ENCODE measurements at places on chromosomes 2 and 18.

GRCh38 chr2:173354073-173354581 is 545 bp upstream of the CDCA7 start:
- DNase-seq, result peak; percentile 83

GRCh38 chr18:57772387-57772799 is 30.7 kb downstream of the ATP8B1 start:
- no peak for DNase-seq

DNA sequence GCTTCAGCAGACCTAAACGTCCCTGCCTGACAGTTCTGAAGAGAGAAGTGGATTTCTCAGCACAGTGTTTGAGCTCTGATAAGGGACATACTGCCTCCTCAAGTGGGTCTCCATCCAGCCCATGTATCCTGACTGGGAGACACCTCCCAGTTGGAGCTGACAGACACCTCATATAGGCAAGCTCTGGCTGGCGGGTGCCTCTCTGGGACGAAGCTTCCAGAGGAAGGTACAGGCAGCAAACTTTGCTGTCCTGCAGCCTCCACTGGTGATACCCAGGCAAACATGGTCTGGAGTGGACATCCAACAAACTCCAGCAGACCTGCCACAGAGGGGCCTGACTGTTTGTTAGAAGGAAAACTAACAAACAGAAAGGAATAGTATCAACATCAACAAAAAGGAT is 728.4 kb downstream of the MBD2 start:
- DNase-seq, result no peak

DNA sequence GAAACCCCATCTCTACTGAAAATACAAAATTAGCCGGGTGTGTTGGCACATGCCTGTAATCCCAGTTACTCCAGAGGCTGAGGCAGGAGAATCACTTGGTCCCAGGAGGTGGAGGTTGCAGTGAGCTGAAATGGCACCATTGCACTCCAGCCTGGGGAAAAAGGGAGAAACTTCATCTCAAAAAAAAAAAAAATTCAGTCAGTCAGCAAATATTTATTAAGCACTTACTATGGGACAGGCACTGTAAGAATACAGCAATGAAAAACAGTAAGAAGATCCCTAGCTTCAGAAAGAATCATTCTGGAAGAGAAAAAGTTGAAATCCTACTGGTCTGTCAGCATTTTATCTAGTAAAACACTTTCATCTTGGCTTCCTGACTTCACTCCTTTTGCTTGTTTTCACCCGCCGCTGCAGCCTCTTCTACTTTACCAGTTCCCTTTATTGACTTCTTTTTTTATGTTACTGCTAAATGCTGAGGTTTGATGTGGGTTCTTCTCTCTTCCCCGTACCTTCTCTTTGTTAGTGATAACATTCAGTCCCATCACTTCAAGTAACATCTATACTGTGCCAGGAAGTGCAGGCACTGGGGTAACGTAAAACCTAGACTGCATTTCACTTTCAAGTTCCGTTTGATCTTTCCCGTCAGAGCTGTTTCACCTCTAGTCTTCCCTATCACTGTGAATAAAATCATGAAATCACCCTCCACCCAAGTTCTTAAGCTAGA is 10.8 kb upstream of the TAF4B start:
- peak; percentile 37 for DNase-seq

GRCh38 chr2:163407296-163407695 is 328.5 kb downstream of the FIGN start:
- DNase-seq, result no peak

GRCh38 chr2:124798551-124798950 is 773.5 kb downstream of the CNTNAP5 start:
- DNase-seq, result no peak

DNA sequence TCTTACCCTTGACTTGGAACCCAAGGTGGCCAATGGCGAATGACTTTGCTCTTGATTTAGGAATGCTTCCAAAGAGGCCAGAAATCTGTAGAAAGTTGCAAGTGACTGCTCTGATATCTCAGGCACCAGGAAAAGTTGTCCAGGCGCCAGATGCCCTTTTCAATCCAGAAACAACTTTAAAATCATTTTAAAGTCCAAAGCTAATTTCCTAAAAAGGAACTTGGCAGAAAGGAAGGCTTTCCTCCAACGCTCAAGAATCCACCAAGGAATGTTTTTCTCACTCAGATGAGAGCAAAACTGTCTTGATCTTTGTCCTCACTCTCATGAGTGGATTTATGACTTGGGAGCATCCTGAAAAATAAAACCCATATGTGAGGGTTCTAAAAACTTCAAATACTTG is 5.3 kb downstream of the NGEF start:
- DNase-seq, result no peak

GRCh38 chr18:24538414-24539264 is 78.2 kb downstream of the HRH4 start:
- no peak for DNase-seq

DNA sequence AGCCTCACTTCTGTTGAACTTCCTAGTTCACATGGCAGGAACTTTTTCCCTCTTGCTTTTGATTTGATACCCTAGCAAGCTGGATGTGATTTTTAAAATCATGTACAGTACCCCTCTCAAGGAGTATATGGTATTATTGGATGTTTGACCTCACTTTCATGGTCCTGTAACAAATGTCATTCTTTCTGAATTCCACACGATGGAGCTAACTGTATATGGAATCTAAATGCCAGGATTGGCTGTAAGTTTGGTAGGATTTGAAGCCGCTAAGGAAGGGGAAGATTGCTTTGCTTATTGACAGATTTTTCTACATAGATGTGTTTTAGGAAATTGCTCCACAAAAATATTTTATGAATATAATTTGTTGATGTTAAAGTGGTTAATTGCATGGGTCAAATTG is 18.3 kb downstream of the MAIP1 start:
- no peak for DNase-seq

DNA sequence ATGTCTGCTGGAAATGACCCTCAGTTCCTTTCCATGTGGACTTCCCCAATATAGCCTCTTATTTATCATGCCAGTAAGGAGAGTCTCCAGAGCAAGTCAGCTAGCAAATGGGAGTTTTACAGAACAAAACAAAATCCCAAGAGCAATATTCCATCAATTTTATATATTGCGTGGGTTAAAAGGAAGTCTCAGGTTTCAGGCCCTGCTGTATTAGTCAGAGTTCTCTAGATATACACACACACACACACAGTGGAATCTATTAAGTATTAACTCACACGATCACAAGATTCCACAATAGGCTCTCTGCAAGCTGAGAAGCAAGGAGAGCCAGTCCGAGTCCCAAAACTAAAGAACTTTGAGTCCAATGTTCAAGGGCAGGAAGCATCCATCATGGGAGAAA is 102.8 kb upstream of the MAP2 start:
- no peak for DNase-seq

DNA sequence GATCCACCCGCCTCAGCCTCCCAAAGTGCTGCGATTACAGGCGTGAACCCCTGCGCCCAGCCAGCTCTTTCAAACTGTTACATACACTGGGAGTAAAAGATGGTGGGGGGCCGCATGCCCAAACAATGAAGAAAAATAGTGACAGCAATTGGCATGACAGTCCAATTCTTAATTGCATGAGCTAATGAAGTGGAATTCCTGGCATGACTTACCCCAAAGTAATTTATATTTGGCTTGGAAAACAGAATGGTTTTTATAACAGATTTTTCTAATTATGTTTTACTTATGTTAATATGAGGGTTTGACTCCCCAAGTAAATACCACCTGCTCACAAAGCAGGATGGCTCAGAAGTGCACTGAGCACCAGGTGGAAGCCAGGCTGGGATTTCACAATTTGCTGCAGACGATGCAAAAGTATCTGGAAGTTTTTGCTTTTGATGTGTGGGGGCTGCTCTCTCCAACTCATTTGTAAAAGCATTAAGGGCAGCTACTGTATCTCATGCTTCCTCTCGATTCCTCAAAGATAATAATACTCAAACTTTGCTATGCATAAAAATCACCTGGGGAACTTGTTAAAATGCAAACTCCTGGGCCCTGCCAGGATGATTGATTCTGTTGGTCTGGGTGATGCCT is 24.0 kb upstream of the ATG16L1 start:
- DNase-seq, result no peak

- DNase-seq, result no peak
These were observed 140.8 kb downstream of the AGAP1 start for GRCh38 chr2:235634435-235635158.

- no peak for DNase-seq
These were observed 229.3 kb downstream of the SMAD2 start for GRCh38 chr18:47701134-47701533.

DNA sequence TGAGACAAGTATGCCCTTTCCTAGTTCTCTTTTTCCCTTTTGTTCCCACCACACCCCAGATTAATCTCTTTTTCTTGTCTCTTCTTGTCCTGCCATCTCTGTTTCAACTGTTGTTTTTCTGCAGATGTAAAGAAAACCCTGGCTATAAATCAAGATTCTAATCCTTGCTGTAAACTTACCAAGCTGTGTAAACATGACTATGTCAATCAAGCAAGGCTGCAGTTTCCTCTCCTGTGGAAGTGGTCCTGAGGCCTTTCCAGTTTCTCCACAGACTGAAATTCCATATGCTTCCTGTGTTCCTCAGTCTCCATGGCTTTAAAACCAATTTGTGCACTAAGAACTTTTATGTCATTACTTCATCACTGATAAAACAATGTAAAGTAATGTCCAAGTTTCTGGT is 288.8 kb upstream of the PIK3C3 start:
- DNase-seq, result no peak

DNA sequence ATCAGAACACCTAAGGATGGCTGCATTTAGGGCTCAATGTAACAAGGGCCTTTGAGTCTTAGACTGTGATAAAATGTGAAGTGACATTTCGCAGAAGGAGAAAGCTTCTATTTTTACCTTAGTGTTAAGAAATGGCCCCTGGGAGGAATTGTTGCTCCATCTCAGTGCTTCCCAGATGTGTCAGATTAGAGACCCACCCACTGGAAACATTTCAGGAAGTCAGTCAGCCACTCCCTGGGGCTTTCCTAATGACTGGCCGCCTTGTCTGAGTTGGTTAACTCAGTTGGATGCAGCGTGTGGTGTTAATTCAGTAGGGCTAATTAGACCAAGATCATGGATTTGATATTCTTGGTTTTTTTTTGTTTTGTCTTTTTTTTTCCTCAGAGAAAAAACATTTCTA is 355.9 kb downstream of the PIK3C3 start:
- DNase-seq, result no peak

GRCh38 chr2:207167099-207167923 is 1.6 kb upstream of the KLF7 start:
- DNase-seq, result peak; percentile 95

GRCh38 chr2:165953306-165953654 is 296 bp downstream of the TTC21B start:
- DNase-seq, result no peak

GRCh38 chr18:56233595-56233994 is 404.8 kb downstream of the TXNL1 start:
- no peak for DNase-seq

DNA sequence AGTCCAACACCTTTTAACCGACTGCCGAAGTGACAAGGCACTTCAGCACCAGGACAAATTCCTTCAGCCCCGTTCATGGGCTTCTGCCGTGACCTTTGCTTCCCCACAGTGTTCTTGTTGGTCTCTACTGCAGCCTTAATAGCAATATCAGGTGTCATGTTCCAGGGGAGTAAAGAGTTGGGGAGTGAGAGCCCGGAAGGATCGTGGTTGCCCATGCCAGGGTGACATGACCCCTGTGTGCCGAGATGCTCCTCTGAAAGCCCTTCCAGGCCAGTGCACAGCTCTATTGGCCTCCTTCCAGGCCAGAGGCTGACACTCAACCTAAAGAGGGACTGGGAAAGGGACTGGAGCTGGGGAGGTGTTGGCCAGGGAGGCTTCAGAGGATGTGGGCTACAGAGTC is 279.2 kb downstream of the CYRIA start:
- DNase-seq, result no peak

DNA sequence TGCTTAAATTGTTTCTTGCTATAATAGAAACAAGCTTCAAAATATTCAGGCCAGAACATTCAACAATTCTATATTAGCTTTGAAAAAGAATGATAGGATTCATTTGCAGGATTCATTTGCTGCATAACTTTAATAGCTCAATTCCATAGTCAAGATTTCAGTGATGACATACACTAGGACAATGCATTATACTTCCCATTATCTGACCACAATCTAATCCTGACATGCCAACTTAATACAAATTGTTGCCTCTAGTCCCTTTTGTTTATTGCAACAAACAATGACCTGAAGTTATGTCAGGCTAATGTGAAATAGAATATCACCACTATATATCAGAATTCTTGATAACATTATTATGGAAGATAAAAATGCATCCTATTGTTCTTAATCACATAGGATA is 169.4 kb downstream of the DNAH7 start:
- no peak for DNase-seq

- no peak for DNase-seq
These were observed 8.8 kb downstream of the COL4A4 start for GRCh38 chr2:227154986-227155774.

- DNase-seq, result no peak
These were observed 37.7 kb downstream of the STON1 start for GRCh38 chr2:48567671-48568070.

DNA sequence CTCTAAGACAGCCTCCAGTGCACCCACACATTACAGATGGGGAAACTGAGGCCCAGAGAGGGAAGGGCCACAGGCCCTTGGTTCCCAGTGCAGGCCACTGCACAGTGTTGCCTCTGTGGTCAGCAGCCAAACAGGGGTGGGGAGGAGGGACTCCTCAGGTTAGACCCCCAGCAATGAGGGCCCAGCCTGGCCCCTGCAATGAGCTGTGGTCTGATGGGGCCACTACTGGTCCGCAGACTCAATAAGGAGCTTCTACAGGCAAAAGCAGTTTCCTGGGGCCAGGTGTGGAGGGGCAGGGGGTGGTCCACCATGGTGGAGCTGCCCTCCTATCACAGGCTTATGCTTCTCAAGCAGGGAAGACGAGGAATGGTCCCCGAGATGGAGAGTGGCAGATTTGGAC is 87.6 kb downstream of the HS1BP3 start:
- DNase-seq, result no peak

DNA sequence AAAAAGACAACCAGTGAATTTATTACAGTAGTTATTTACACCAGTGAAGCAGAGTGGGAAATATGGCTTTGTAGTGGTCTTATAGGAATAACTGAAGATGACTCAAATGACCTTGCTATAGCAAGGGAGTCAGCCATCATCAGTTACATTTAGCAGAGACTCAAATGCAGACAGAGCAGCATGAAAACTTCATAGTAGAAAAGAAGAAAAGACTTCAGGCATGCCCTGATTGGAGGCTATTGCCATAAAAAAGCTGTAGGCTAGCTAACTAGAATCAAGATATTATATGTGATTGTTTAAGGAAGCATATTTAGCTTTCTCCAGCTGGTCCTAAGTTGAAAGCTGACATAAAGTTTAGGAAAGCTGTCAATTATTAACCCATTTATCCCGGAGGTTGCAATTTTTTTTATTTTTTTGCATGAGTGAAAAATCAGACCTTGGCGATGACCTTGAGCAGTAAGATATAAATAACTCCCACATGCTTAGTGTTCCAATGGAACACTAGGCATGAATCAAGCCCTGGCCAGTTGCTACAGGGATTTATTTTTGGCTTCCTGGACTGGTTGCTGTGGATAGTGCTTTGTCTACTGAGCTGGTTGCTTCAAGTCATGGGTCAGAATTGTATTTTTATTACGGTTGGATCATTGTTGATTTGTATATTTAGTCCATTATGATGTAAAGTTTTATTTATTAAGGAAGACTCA is 675.6 kb upstream of the VRK2 start:
- DNase-seq, result no peak

GRCh38 chr2:72129681-72130340 is 17.9 kb downstream of the CYP26B1 start:
- DNase-seq, result no peak

All from HL-60 (cell line).